ENCODE measurements at places on chromosomes 12 and 14. TPM values are rescaled to one million over a fixed set of nuclear protein-coding genes. Genes with fewer than 3 reads are reported as not detected.

Gene ASIC1
- total RNA-seq, result 2.1 TPM

Gene HAL
- total RNA-seq, result under 0.01 TPM

Gene KRT86
- total RNA-seq, result 0.14 TPM

Gene PLD4
- 0.09 TPM for total RNA-seq

Gene KLRK1
- not detected for total RNA-seq

Gene NRXN3
- under 0.01 TPM for total RNA-seq

Gene KRT3
- total RNA-seq, result not detected

Gene TNS2
- 23.2 TPM for total RNA-seq

Gene ASCL4
- total RNA-seq, result not detected

Gene TMEM132C
- total RNA-seq, result not detected

Gene NINJ2
- total RNA-seq, result 3.1 TPM

Gene KLHL33
- 0.18 TPM for total RNA-seq

Gene LIN7A
- total RNA-seq, result 12.7 TPM

Gene SRRM4
- under 0.01 TPM for total RNA-seq

Gene CAPZA3
- 0.14 TPM for total RNA-seq

Gene HOXC11
- 0.14 TPM for total RNA-seq

Gene TCTN1
- 20.5 TPM for total RNA-seq

Gene DAO
- total RNA-seq, result not detected

Gene SERPINA6
- not detected for total RNA-seq

Gene CD27
- total RNA-seq, result 0.14 TPM

Gene TAS2R7
- total RNA-seq, result not detected

Gene FAM181A
- not detected for total RNA-seq

Gene NACA
- total RNA-seq, result 1,171 TPM

Gene TAMALIN
- total RNA-seq, result 6.5 TPM

Gene LRP6
- 35.1 TPM for total RNA-seq

Gene FOXN4
- not detected for total RNA-seq

Gene GPHN
- 6.5 TPM for total RNA-seq

Gene KRT80
- under 0.01 TPM for total RNA-seq

Gene KRT74
- total RNA-seq, result not detected

All from smooth muscle cell of bladder (primary cell).